Activated CD4-positive, alpha-beta T cell treated with anti-CD3 and anti-CD28 coated beads for 1 hour (primary cell): ENCODE measurements at places on chromosomes 12 and 14.

DNA sequence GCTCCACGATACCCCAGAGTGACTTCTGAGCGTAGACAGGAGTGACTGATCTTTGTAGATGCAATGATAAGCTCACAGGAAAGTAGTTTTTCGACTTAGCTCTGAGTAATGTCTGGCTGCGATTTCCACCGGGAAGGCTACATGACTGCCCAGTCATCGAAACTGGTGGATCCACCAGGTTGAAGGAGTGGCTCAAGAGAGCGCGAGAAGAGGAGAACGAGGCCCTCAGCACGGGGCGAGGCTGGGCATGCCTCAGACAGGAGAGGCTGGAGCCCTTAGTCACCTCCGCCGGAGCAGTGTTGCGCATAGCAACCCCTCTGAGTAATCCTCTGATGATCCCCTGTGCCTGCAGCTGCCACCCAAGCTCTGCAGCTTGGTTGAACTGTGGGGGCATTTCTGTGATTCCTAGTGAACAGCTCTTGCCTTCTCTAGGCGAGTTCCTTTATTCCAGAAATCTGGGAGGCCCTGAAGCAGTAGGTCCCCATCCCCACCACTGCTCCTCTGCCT lies 25.6 kb downstream of the ELK3 start:
- DNase-seq: no peak

GRCh38 chr12:42267413-42268190 lies 29.6 kb upstream of the YAF2 start:
- DNase-seq: no peak

DNA sequence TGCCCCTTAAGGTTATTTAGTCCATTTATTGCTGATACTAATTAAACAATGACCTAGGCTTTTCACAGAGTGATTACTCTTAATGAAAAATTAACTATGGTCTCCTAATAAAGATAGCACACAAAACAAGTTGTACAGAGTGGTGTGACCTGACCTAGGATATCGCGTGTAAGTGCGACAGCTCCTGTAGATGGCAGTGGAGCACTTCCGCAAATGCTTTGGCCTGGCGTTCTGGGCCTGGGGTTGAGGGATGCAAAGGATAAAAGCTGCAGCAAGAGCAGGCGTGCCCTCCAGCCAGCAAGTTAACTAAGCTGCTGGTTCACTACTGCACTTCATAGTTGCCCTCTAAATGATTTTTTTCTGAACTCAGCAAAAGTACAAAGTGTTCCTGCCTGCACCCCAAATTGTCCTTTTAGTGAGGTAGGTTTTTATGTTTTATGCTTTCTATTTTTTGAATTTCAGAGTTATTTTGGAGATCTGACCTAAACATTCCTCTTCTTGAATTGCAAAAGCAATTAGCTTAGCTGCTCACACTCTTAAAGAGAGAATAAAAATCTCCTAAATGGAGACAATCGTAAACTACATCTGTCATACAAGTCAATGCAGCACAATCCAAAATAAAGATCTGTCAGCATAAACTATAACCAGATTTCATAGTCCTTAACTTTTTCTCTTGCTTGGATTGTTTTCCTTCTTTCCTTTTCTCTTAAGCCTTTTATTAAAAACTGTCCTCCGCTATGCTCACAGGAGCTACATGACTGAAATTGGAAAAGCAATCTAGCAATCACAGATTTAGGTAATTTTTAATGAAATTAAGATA lies 379.6 kb downstream of the LRIG3 start:
- DNase-seq: no peak

DNA sequence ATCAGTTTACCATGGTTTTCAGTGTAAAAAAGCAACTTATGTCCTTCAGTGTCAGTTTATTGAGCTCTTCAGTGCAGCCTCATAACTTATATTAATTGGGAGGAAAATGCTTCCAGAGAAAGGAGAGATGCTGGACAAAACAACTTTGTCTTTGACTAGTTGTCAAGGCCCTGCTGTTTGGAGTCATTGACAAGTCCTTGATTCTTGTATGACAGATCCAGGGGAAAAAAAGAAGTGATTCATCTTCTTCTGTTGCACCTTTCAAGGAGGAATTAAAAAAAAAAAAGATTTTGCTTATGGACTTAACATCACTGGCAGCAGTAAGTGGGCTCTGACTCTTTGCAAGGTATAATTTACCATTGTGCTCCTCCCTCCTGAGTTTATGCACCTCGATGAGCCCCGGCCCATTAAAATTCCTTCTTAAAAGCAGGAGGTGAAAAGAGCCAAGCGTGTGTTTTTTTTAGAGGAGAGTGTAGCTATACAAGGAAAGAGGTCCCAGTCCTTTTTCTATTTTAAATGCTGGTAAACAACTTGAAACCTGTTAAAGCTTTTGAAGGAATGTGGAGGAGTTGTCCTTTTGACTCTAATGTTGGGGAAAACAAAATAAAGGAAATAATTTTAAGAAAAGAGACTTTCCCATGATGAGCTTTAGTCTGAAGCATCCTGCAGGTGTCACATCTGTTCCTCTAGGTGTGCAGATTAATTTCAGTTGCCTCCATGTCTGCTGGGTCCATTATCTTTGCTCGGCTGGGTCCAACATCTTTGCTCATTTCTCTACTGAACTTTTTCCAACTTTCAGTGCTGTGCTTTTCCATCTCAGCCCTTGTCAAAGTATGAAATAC lies 431.6 kb downstream of the RAD51B start:
- no peak for DNase-seq

DNA sequence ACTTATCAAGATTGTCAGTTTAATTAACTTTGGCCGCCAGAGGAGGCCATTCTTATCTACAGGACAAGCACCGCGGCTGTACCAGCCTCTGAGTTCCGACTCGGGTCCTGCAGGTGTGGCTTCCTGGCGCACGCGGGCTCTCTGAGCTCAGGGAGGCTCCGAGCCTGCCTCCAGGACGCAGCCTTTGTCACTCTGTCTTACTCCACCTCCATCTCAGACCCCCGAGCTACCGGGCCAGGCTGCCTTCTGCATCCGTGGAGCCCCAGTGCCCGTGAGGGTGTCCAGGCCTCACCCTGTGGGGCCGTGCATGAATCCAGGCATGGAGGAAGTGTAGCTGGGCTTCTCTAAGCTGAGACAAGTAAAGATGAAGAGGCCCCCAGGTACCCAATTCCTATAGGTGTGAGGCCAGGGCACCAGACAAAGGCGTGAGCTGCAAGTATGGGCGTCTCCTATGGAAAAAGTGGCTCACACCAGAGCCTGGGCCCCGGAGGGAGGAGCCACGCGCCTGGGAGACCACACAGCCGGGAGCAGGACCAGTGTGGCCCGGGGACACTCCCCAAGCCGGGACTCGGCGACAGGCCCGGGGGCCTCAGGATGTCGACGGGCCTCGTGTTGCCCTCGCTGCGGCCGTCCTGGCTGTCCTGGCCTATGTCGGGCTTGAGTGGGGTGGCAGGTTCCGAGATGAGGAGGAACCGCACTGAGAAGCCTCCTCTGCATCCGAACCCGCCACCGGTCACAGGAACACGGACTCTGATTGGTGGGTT lies 42.8 kb downstream of the NOC4L start:
- no peak for DNase-seq

DNA sequence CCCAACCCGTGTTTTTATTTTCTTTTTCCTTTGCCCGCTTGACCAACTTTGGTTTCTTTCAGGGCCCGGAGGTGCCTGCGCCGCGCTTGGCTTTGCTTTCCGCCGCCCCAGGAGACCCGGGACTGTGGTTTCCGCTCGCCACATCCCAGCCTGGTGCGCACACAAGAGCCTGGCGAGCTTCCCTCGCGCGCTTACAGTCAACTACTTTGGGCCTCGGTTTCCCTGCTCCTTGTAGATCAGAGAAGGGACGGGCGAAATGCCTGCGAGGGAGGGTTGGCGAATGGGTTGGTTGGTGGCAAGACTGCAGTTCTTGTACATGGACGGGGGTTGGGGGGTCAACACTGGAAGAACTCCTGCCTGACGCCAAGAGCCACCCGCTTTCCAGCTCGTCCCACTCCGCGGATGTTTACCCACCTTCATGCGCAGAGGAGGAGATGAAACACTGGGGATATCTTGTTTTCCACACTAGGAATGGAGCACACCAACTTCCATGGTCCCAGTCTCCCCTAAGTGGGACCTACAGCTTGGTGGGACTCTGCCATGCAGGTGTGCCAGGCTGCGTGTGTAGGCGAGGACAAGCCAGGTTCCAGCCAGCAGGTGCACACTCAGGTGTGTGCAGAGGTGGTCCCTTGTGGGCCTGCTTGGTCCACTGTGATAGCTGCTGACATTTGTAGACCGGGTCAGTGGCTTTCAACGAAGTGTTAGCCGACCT lies 16.6 kb upstream of the TBX3 start:
- DNase-seq: no peak

DNA sequence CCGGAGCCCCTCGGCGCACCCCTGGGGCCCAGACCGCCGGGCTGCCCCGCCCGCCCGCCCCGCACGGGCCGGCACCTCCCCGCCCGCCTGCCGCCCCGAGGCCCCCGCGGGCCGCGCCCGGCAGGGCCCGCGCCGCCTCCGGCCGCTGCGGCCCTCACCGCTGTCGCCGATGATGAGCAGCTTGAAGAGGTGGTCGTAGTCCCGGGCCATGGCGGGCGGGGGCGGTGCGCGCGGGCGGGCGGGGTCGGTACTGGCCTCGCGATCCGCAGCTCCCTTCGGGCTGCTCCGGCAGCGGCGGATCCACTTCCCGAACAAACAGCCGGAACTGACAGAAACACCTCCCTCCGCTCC lies at the start of gene RAB35:
RAB35 (minus strand) TSS at position 313 of the 351 bp plus-strand sequence; CDS start at position 210, 103 bp downstream.
- no peak for DNase-seq

GRCh38 chr14:89921346-89921745 lies 33.2 kb downstream of the EFCAB11 start:
- no peak for DNase-seq

- peak; percentile 32 for DNase-seq
Measured at GRCh38 chr12:6285063-6285477, 25.4 kb upstream of the PLEKHG6 start.

DNA sequence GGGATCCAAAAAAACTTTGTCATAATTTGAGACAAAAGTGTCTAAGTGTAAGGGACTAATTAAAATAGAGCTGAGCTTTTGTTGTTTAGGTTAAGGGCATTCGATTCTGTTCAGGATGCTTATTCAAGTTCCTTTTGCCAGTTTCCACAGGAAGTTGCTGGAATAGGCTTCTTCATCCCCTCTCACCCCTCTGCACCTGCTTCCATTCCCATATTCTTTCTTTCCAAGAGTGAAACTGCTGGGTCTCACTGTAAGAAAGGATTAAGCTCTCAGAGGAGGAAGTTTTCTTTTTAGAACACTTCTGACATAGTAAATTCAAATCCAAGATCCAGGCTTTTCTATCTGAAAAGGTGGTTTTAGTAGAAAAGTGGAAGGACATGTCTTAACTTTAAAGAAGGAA lies 61.4 kb downstream of the POLR3B start:
- no peak for DNase-seq

DNA sequence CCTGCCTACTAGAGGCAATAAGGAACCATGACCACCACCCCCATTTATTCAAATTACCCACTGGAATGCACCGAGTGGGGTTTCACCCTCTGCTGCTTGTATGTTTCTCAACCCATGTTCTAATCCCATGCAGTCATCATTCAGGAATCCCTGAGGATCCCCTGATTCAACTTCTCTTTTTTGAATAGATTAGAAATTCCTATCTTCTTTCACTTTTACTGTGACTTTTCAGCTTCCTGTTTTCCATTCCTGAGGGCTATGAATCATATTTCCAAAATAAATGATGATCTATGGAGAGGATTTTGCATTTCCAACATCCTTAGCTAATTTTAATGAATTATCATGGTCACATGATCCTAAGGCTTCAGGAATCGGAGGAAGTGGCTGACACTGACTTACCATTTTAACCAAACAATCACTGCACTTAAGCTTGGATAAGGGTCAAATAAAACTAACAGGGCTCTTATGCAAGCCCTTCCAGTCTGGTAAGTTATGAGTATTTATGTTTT lies 19.4 kb upstream of the P2RX4 start:
- DNase-seq: no peak

GRCh38 chr12:89436062-89436461 lies 83.8 kb upstream of the DUSP6 start:
- DNase-seq: no peak

GRCh38 chr12:70571705-70572268 lies 65.4 kb downstream of the PTPRB start:
- no peak for DNase-seq
